Tibial nerve (tissue), 4 donors: ENCODE measurements at places on chromosomes 13 and 19. TPM values are rescaled to one million over a fixed set of nuclear protein-coding genes. Genes with fewer than 3 reads are reported as not detected.

GRCh38 chr13:109226631-109227030 is 559.8 kb downstream of the IRS2 start:
- no peak for DNase-seq

C19orf33 gene
- 231 TPM for total RNA-seq

- DNase-seq: no peak
These were observed 12.9 kb upstream of the NDUFS7 start for GRCh38 chr19:1370579-1371361.

- DNase-seq: no peak
These were observed 413.4 kb downstream of the ZNF536 start for GRCh38 chr19:30785458-30786137.

DNA sequence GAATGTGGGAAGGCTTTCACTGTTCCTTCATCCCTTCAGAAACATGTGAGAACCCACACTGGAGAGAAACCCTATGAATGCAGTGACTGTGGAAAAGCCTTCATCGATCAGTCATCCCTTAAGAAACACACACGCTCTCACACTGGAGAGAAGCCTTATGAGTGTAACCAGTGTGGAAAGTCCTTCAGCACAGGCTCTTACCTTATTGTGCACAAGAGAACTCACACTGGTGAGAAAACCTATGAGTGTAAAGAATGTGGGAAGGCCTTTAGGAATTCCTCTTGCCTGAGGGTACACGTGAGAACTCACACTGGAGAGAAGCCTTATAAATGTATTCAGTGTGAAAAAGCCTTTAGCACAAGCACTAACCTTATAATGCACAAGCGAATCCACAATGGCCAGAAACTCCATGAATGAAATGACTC is 18.6 kb downstream of the ZNF177 start:
- no peak for DNase-seq

PLPP2 gene
- total RNA-seq: 2.5 TPM

ITM2B gene
- 520 TPM for total RNA-seq

SIGLEC8 gene
- 0.84 TPM for total RNA-seq

- no peak for DNase-seq
These were observed 47.2 kb downstream of the MYO16 start for GRCh38 chr13:108676620-108677019.

DNA sequence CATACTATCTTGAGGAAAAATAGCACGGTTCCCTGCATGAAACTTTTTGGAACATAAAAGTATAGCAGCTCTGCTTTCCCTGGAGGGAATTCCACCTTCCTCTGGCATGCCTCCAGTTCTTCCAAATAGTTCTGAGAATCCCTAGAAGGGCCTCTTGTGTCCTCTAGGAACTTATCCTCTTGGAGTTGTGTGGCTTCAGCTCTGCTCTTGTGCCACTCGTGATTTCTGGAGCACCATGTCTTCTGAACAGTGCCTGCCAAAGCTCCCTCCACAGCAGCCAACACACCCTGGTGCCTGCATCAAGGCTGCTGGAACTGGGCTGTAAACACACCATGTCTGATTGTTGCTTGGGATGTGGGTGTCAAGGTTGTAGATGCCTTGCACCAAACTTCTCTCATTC is 65.7 kb upstream of the FLT1 start:
- no peak for DNase-seq

DNA sequence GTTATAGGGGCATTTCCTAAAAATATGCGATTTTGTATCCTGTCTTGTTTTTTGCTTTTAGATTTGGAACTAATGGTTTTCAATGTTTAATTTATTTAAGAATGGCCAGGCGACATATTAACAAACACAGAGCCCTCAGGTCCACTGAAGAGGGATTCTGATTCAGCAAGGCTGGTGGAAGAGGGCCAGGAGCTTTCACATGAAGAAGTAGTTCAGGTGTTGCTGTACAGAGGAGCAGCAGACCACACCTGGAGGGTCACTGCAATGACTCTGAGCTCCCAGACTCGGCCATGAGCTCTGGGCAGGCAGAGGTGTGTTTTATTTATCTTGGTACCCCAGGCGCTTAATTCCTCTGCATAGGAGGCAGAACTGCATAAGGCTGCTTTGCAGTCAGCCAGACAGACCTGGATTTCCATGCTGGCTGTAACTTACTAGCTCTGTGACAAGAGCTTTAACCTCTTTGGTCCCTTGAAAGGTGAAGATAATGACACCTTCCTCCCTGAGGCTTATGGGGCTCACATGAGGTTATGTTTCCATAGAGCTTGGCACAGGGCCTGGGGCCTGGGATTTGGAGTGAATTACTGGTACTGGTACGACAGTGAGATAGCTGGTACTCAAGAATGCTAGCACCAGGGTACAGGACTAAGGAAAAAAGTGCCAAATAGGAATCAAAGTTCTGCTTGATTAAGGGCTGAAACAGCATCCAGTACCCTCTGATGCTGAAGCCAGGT is 184.7 kb downstream of the OXGR1 start:
- no peak for DNase-seq

TEX29 gene
- total RNA-seq: 2.4 TPM

DNA sequence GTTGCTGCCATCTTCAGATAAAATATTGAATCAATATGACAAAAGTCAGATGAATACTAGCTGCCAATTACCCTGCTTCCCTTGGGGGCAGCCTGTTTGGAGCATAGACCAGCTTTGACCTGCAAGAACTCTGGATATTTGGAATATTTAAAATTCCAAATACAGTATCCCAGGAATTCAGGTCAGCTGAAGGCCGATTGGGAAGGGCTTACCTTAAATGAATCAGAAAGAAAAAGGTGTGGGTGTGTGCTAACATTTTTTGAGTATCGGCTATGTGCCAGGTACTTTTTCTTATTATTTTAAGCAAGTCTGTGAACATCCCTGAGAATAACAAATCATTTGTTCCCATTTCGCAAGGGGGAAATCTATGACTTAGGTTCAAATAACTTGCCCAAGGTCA is 1.8 kb upstream of the RUBCNL start:
- DNase-seq: no peak

CLDN10 gene
- not detected for total RNA-seq

GRCh38 chr19:32022731-32023563 is 322.5 kb upstream of the ZNF507 start:
- no peak for DNase-seq

- DNase-seq: no peak
These were observed 24.9 kb downstream of the RCBTB1 start for GRCh38 chr13:49560270-49561061.

ATP8A2 gene
- total RNA-seq: 0.63 TPM

GRCh38 chr13:91594061-91594460 is 195.6 kb downstream of the GPC5 start:
- DNase-seq: no peak

DNA sequence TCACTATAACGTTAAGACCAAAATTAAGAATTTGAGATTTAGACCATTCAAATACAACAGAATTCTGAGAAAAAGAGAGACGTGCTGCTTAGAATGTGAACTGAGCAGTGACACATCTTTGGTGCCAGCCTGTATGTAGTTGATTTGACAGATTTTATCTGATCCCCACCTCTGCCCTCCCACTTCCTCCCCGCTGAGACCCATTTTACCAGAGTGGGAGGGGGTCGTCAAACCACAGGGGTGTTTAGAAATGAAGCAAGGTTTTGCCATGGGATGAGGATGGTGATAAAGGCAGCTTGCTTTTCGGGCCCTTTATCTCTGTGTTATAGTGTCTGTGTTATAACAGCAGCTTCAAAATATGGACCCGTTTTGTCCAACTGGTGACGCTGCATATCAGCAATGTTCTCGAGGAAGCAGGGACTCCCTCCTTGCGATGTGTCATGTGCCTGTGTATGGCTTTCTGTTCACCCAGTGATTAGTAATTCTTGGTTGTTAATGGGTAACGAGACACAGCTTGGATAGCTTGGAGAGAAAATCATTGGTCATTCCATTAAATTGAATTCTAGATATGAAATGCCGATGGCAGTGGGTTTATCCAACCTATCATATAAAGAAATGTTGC is 125.0 kb downstream of the HS6ST3 start:
- no peak for DNase-seq

DNA sequence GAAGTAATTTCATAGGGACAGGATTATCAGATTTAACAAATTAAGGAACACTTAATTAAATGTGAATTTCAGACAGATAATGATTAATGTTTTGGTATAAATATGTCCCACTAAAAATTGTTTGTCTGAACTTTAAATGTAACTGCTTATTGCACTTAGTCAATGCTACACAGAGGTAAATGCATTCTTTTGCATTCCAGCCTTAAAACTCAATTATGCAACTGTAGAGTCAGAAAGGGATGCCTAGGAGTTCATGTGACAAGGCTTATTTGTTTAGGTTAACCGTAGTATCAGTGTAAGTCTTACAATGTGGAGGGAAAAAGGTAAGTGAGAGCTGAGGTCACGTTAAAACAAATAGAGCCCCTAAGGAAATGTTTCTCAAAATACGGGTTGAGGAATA is 347.2 kb upstream of the ARGLU1 start:
- DNase-seq: no peak

NCR1 gene
- total RNA-seq: not detected

DNA sequence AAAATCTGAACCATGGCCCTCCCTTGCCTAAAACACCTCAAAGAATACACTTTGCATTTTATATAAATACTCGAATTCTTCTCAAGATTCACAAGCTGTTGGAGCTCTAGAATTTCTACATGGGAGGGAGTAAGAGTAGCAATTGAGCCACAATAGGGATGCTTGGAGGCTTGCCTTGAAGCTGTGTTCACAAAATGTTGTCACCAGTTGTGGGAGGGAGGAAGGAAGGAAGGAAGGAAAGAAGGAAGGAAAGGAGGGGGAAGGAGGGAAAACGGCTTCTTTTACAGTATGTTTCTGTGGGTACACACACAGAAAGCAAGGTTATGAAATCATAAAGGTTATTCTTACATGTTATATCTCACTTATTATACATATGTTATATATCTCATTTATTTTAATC is 128.6 kb upstream of the PEG3 start:
- no peak for DNase-seq

PROZ gene
- not detected for total RNA-seq

GRCh38 chr19:46186101-46186716 is 38.2 kb downstream of the IGFL2 start:
- no peak for DNase-seq

DNA sequence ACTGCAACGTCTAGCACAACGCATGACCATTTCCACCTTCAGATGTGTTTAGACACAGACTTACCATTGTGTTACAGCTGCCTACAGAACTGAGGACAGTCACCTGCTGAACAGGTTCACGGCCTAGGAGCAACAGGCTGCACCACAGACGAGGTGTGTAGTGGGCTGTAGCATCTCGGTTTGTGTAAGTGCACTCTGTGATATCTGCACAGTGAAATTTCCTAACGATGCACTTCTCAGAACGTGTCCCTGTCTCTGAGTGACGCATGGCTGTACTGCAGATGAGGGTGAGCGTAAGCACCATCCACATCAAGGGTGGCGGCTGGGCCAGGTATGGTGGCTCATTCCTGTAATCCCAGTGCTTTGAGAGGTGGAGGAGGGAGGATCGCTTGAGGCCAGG is 15.2 kb downstream of the DCUN1D2 start:
- no peak for DNase-seq

GRCh38 chr13:77339408-77339807 is 12.5 kb upstream of the MYCBP2 start:
- DNase-seq: no peak

DNA sequence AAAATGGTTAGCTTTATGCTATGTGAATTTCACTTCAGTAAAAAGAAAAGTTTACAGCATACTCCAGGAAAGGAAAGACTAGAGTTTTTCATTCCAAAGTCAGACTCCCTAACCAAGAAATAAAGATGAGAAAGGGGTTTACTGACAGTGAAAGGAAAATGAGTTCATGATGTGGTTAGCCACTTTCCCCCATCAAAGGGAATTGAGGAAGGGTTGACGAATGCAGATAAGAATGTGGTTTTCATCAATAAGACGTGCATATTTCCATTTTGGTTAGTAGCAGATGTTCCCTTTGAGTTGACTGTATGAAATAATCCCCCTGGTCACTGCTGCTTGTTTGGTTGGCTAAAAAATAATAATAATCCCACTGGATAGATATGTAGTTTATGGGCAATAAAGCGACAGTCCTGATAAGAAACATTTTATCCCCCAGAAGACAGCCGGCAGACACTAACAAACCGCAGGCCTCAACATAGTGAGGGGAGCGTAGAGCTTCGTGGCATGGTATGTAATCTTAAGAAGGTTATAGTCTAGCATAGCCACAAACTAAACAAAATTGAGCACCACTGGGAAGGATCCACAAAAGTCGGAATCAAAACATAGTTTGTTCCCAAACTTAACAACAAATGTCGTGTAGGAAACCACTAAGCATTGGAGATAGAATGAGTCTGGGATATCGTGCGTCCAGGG is 114.8 kb downstream of the COL4A2 start:
- no peak for DNase-seq

TRPM4 gene
- total RNA-seq: 19.0 TPM

DNA sequence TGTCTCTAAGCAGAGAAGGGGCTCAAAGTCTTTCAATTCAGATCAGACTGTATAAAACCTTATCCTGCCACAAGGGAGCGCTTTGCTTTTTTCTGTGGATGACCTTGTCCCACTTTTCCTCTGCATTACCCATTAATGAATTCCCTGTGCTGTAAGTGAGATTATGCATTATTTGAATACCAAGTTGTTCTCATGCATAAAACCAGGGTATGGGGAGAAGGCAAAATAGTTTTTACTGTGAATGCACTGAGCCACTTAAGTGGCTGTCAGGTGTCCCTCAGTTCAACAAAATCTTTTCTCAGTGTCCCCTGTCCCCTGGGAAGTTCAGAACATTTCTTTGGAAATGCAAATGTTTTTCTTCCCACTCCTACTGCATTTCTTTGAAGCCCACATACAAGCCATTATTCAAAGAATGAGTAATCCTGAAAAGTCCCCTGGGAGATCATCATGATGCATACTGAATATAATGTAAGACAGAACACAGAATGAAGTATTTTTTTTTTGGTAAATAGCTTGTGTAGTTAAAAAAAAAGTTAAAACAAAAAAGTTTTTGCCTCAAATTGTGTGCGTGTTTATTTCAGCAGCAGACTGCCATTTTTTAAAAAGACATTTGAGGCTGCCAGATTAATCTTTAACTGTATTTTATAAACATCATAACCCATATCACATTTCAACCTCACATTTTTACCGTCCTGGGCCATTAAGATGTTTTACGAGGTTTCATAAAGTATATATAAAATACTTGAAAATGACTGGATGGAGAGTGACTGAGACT is 506.7 kb upstream of the PCDH9 start:
- DNase-seq: no peak

GRCh38 chr13:30346789-30347167 is 39.4 kb upstream of the KATNAL1 start:
- DNase-seq: no peak

GRCh38 chr13:82847595-82847994 is 1034.7 kb downstream of the SLITRK1 start:
- no peak for DNase-seq

DNA sequence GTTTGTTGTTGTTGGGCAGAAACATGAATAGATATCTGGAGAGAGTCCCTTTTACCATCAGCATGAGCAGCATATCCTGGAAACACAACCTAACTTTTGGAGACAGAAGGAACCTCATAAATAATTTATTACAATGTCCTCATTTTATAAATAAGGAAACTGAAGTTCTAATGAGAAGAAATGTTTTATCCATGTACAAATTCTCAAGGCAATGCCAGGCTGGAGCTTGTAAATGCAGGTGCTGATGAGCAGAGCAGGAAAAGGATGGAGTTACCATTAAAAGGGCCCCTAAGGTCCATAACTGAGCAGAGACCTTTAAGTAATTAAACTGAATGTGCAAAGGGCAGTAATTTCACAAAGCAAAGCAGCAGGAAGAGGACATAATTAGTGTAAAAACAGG is 17.3 kb downstream of the LCP1 start:
- DNase-seq: no peak

ELANE gene
- 2.1 TPM for total RNA-seq

- no peak for DNase-seq
These were observed 50.1 kb upstream of the ZNF98 start for GRCh38 chr19:22472180-22472637.

GRCh38 chr19:7372810-7373209 is 24.1 kb downstream of the ARHGEF18 start:
- no peak for DNase-seq
